ENCODE measurements at places on chromosomes 2 and 18. TPM values are rescaled to one million over a fixed set of nuclear protein-coding genes. Genes with fewer than 3 reads are reported as not detected.

The TFPI gene
- not detected for polyA plus RNA-seq

DNA sequence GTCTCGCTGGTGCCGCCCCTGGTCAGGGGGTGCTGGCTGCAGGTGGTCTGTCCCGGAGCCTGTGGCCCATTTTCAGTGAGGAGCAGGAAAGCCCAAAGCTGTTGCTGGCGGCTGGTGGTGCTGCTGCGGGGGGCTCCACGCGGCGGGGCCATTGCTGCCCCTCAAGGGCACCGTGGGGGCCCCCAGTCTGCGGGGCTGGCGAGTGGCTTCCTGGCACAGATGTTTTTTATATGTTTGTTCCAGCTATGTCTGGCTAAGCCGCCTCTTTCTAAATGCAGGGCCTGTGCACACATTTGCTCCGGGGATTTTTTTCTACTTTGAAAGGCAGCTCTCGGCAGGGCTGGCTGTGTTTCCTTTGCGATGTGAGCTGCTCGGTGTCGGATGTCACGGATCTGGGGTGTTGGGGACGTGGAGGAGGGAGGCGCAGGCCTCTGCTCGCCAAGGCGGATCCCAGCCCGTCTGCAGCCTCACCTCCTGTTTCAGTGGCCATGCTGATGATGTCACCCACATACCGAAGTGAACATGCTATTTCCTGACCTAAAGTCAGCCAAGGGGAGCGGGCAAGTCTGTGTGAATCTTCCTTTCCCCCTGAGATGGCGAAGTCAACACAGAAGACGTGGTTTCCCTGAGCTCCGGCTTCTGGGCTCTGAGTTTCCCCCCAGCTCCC is 112.0 kb upstream of the CTDP1 start:
- H3K4me1 ChIP-seq = no peaks in the 10 kb centered on the region
- no peaks in the 10 kb centered on the region for H3K36me3 ChIP-seq
- DNase-seq = peak; percentile 19
- no peak overlapping the region for H3K27ac ChIP-seq

The REG3G gene
- not detected for polyA plus RNA-seq

DNA sequence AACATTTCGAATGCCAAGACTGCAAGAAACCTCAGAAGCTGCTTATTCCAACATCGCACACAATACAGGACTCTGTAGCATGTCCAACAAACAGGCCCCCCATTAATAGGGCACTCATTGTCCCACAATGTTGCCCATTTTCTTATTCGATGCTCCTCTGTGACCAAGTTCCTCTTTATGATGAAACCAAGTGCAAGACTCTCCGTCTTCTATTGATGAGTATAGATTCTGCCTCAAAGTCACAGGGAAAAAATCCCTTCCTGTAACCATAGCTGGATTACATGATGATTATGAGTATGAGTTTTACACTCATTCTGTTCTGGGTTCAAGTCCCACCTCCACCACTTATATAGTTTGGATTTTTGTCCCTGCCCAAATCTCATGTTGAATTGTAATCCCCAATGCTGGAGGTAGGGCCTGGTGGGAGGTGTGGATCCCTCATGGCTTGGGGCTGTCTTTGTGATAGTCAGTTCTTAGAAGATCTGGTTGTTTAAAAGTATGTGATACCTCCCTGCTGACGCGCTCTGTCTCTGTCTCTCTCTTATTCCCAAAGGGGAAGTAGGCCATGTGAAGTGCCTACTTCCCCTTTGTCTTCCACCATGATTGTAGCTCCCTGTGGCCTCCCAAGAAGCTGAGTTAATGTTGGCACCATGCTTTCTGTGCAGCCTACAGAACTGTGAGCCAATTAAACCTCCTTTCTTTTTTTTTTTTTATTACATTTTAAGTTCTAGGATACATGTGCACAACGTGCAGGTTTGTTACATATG is 148.7 kb downstream of the OSR1 start:
- no peak overlapping the region for H3K27ac ChIP-seq
- H3K4me1 ChIP-seq = no peaks in the 10 kb centered on the region
- H3K36me3 ChIP-seq = no peaks in the 10 kb centered on the region
- no peak overlapping the region for H3K4me3 ChIP-seq
- DNase-seq = no peak

- H3K4me1 ChIP-seq = peaks cover 62% of the 10 kb centered on the region
- DNase-seq = no peak
- H3K27me3 ChIP-seq = no peaks in the 10 kb centered on the region
- H3K27ac ChIP-seq = no peak overlapping the region
- H3K4me3 ChIP-seq = no peak overlapping the region
- H3K36me3 ChIP-seq = no peaks in the 10 kb centered on the region
These were observed 157.9 kb downstream of the ANKRD44 start for GRCh38 chr2:197152451-197153228.

DNA sequence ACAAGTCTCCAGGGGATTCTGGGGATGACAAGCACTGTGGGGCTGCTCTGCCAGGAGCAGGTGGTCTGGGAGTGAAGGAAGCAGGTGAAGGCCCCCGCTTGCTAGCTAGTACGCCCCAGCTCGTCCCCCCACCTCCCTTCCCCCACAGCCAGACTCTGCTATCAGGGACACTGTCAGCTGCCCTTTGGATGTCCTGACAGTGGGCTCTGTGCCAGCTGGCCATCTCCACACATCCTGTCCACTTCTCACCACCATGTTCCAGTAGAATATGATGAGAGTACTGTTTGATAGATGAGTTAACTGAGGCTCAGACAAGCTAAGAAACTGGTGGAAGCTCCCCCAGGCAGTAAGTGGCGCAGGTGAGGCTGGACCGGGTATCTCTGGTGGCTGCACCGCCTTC is 276.2 kb downstream of the CELF4 start:
- no peak overlapping the region for H3K4me3 ChIP-seq
- no peaks in the 10 kb centered on the region for H3K36me3 ChIP-seq
- no peak overlapping the region for H3K27ac ChIP-seq
- H3K27me3 ChIP-seq = no peaks in the 10 kb centered on the region

GRCh38 chr2:105933906-105934305 is 189.2 kb downstream of the NCK2 start:
- DNase-seq = no peak
- no peak overlapping the region for H3K27ac ChIP-seq
- H3K4me3 ChIP-seq = no peak overlapping the region
- H3K4me1 ChIP-seq = peaks cover 72% of the 10 kb centered on the region

- no peak overlapping the region for H3K4me3 ChIP-seq
- H3K27ac ChIP-seq = no peak overlapping the region
- H3K4me1 ChIP-seq = no peaks in the 10 kb centered on the region
- no peaks in the 10 kb centered on the region for H3K36me3 ChIP-seq
- DNase-seq = no peak
These were observed 11.0 kb downstream of the TTN start for GRCh38 chr2:178796079-178796677.

GRCh38 chr2:16652296-16653082 is 13.1 kb downstream of the CYRIA start:
- no peak for DNase-seq
- H3K4me3 ChIP-seq = no peak overlapping the region
- no peak overlapping the region for H3K27ac ChIP-seq
- no peaks in the 10 kb centered on the region for H3K4me1 ChIP-seq
- H3K36me3 ChIP-seq = no peaks in the 10 kb centered on the region

The GCG gene
- polyA plus RNA-seq = not detected
